Prostate gland (tissue), 2 donors: ENCODE measurements at places on chromosomes 5 and 9. TPM values are rescaled to one million over a fixed set of nuclear protein-coding genes. Genes with fewer than 3 reads are reported as not detected.
A peak's percentile ranks its signal among the peaks of the same experiment; 100 is the strongest.

DNA sequence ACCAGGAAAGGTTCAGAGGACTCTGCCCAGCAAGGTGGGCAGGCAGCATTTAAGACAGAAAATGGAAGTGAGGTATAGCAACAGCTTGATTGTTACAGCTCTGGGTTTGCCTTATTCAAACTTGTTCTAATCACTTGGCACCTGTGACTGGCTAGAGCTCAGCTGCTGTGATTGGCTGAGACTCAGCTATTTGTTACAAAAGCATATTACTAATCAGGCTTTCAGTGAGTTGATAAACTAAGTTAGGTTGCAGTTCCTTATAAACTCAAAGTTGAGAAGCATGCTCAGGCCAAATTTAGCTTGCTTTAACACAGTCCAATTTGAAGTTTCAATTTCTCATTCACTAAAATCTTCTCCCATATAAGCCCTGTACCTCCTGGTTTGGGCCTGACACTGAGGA lies 56.3 kb downstream of the GDA start:
- no peak overlapping the region for H3K27ac ChIP-seq
- H3K36me3 ChIP-seq: no peaks in the 10 kb centered on the region
- H3K4me3 ChIP-seq: no peak overlapping the region

GPR151 gene
- total RNA-seq: not detected

DNA sequence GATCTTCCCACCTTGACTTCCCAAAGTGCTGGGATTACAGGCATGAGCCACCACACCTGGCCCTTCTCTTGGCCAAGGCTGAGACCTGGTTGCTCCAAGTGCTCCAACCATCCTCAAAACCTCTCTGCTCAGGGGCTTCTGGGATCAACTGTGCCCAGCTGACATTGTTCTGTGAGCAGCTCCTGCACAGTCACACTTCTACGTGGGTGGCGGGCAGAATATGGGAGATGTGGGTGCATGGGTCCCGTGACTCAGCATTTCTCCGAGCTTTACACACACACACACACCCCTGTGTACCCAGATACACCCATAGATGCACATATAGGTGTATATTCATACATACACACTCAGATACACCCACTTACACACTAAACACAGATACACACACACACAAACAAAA lies 10.5 kb upstream of the MYORG start:
- H3K4me1 ChIP-seq: no peaks in the 10 kb centered on the region
- H3K27me3 ChIP-seq: no peaks in the 10 kb centered on the region
- DNase-seq: no peak

DNA sequence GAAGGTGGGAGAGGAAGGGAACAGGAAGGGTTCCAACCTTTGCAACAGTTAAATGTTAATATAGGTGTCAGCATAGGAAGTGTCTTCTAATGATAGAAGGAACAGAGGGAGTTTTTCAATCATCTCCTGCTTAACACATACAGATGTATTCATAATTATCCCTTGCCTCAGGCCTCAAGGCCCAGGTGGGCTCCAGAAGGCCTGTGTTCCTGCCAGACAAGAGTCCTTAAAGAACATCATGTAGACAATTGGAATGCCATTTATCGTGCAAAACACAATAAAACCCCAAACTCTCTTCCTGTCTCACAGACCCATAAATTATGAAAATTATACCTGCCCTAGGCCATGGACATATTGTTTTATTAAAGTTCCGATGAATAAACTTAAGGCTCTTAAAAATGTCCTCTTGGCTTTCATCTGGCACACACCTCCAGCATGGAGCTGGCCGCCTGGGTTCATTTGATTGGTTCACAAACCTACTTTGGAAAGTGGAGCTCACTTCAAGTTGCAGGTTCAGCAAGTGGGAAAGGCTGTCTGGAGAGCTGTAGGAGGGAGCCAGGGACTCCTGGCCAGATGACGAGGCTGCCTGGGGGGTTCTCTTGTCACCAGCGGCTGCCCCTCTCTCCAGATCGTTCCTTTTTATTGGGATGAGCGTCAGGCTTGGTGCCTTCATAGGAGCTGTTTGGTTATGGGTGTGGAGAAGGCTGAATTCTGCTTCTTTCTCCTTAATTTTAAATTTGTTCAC lies 17.5 kb downstream of the SPRY4 start:
- H3K4me1 ChIP-seq: no peaks in the 10 kb centered on the region
- H3K27me3 ChIP-seq: no peaks in the 10 kb centered on the region
- H3K27ac ChIP-seq: no peak overlapping the region
- no peak for DNase-seq
- no peak overlapping the region for H3K4me3 ChIP-seq

PCDHGB7 gene
- 7.0 TPM for total RNA-seq

CDKN2A gene
- 0.55 TPM for total RNA-seq

GRCh38 chr5:103280967-103281366 lies 22.4 kb downstream of the MACIR start:
- no peaks in the 10 kb centered on the region for H3K36me3 ChIP-seq
- no peaks in the 10 kb centered on the region for H3K4me1 ChIP-seq
- no peak for DNase-seq
- H3K27me3 ChIP-seq: no peaks in the 10 kb centered on the region
- no peak overlapping the region for H3K4me3 ChIP-seq

GRCh38 chr5:67245259-67245846 lies 48.8 kb upstream of the CD180 start:
- no peak for DNase-seq
- no peaks in the 10 kb centered on the region for H3K27me3 ChIP-seq
- no peaks in the 10 kb centered on the region for H3K36me3 ChIP-seq
- H3K4me1 ChIP-seq: peaks cover 3% of the 10 kb centered on the region
- H3K27ac ChIP-seq: no peak overlapping the region
- H3K4me3 ChIP-seq: no peak overlapping the region

DNA sequence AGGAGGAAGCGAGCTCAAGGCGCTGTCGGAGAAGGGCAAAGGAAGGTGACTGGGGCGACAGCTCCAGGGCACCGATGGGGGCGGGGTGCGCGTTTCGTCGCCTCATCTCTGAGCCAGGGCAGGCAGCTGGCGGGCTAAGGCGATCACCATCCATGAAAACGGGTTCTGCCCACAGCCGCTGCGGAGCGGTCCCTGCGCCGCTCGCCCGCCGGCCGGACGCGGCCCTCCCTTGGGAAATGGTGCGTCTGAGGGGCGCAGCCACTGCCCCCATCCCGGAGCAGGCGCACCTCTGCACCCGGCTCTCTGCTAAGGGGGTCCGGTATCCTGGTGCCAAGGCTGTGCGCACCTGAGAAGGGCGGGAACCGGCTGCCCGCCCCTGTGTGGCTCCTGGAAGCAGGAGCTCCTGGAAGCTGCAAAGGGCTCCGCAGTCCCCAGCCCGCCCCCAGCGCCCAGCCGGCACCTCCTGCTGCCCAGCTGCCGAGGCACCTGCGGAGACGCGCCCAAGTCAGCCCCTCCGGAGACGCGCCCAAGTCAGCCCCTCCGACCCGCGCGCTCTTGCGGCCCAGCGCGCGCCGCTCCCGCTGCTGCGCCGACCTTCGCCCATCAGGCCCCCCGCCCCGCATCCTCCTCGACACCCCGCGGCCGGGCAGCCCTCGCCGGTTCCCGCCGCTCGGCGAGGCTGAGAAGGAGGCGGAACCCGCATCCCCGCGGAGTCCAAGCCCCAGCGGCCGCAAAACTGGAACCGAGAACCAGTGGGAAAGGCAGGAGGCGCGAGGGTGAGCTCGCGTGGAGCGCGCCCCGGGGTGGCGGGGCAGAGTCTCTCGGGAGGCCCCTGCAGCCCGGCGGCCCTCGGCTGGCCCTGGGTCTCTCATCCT lies 757 bp downstream of the ANKRD34B start:
- no peak for DNase-seq
- peaks cover 4% of the 10 kb centered on the region for H3K4me1 ChIP-seq
- H3K27ac ChIP-seq: no peak overlapping the region
- H3K4me3 ChIP-seq: peak overlapping the region; percentile 14

DNA sequence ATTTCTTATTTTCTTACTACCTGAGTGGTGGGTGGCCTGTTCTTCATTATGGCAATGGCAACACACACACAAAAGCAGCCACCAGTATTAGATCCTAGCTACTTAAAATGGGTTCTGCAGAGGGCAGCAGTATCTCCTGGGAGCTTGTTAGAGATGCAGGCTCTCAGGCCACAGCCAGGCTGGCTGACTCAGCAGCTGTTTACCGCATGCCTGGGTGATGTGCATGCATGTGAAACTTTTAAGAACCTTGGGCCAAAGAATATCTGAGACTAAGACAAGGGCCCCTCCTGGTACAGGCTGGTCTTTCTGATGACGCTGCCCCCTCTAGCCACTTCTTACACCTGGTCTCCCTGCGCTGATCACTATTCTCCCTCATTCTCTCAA lies 399.0 kb downstream of the MED10 start:
- H3K4me3 ChIP-seq: no peak overlapping the region
- no peaks in the 10 kb centered on the region for H3K36me3 ChIP-seq
- DNase-seq: no peak
- no peaks in the 10 kb centered on the region for H3K27me3 ChIP-seq

DND1 gene
- total RNA-seq: 0.36 TPM

GRAMD2B gene
- total RNA-seq: 34.4 TPM

- H3K36me3 ChIP-seq: no peaks in the 10 kb centered on the region
- no peak for DNase-seq
- H3K4me3 ChIP-seq: no peak overlapping the region
- no peaks in the 10 kb centered on the region for H3K4me1 ChIP-seq
- H3K27me3 ChIP-seq: no peaks in the 10 kb centered on the region
These were observed 150.0 kb downstream of the PAM start for GRCh38 chr5:102905056-102905455.

DNA sequence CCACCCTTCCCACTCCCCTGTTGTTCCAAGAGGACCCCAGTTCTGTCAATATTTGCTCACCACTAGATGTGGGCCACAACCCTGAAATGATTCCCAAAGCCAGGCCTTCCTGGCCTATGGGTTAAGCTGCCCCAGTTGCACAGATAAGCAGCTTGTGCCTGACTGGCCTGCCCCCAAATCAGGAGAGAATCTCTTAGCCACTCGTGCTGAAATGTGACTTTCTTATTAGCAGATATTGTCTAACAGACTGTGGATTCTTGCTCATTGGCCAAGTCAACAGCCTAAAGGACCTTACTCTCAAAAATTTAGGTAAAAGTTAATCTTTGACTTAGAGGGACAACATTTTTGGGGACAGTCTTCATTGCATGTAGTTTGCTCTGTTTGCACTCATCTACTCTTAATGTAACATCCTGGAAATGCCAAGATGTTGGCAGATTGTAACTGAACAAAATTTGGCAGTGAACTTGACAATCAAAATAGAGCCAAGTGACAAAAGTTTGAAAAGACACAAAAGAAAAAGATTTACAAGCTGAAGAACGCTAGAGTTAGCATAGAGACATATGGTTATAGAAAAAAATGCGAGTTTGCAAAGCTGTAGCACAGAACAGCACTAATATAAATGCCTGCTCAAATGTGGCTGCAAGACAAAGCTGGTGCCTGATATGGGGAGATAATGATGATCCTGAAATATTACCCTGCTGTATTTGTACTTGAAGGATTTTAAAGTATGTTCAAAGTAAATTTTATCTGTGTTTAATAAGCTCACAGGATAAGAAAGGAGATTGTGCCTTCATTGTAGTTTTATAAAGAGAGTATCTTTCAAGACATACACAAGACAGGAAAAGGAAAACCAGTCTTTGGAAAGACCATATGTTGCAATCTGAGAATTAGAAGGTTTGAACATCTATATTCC lies 29.0 kb upstream of the FSD1L start:
- no peaks in the 10 kb centered on the region for H3K36me3 ChIP-seq
- H3K27me3 ChIP-seq: no peaks in the 10 kb centered on the region
- H3K27ac ChIP-seq: no peak overlapping the region
- H3K4me1 ChIP-seq: no peaks in the 10 kb centered on the region
- H3K4me3 ChIP-seq: no peak overlapping the region

PCDHB16 gene
- 4.4 TPM for total RNA-seq

GRCh38 chr5:160423099-160423498 lies 1.4 kb downstream of the PTTG1 start:
- peak; percentile 59 for DNase-seq
- H3K4me3 ChIP-seq: no peak overlapping the region
- no peaks in the 10 kb centered on the region for H3K27me3 ChIP-seq
- no peak overlapping the region for H3K27ac ChIP-seq
- H3K36me3 ChIP-seq: no peaks in the 10 kb centered on the region

DNA sequence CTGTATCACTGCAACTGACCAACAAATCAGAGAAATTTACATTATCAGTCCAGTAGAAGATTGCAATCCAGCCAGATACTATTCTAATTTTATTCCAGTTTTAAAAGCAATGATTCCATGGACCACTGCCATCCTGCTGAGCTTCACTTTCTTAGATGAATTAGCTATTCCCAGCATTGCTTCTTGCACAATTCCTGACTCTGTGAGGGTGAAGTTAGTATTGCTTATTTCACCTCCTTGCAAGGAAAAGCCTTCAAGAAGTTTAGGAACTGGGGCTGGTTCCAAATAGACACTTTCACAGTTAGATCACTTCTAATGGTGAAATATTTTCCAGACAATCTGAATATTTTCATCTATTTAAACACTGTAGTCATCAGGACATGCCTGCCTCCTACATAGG lies 338.6 kb upstream of the TNC start:
- no peaks in the 10 kb centered on the region for H3K27me3 ChIP-seq

DNA sequence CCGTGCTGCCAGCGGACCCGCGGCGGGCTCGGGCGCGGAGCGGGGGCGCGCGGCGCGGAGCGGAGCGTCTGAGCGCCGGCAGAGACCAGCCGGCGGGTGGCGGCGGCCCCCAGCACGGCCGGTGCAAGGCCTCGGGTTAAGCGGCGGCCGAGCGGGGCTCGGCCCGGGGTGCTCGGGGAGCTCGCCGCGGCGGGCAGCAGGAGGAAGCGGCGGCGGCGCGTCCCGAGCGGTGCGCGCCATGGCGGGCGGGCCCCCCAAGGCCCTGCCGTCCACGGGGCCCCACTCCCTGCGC lies 150 bp downstream of the SNX30 start:
- H3K27ac ChIP-seq: peak overlapping the region; percentile 66
- no peaks in the 10 kb centered on the region for H3K4me1 ChIP-seq
- H3K36me3 ChIP-seq: no peaks in the 10 kb centered on the region
- peak; percentile 6 for DNase-seq

DNA sequence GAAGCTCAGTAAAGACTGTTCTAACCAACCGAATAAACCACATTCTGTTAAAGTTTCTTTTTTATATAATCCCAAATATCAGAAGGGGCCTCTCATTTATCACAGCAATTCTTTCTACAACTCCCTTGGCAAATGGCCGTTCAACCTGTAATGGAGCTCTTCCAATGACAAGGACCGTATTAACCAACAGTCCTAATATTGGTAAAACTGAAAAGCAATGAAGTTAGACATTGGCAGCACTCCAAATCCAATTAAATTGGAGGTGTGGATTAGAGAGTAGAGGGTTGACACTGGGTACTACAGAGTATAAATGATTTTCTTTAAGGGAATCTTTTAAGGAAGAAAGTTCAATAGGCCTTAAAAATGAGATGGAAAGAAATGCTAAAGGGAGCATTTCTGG lies 842 bp downstream of the TMED7 start:
- H3K27me3 ChIP-seq: no peaks in the 10 kb centered on the region
- no peak for DNase-seq
- peak overlapping the region; percentile 84 for H3K4me3 ChIP-seq
- H3K4me1 ChIP-seq: no peaks in the 10 kb centered on the region
- no peaks in the 10 kb centered on the region for H3K36me3 ChIP-seq

INSL6 gene
- 8.9 TPM for total RNA-seq

CDH18 gene
- total RNA-seq: not detected

AMBP gene
- total RNA-seq: 1.5 TPM
